ENCODE measurements at places on chromosomes 5 and 9.
A peak's percentile ranks its signal among the peaks of the same experiment; 100 is the strongest.

- peak; percentile 79 for DNase-seq
These were observed 25.7 kb downstream of the RAPGEF1 start for GRCh38 chr9:131714161-131714646.

GRCh38 chr9:95188459-95188858 lies 129.1 kb downstream of the FANCC start:
- DNase-seq, result peak; percentile 28

GRCh38 chr5:106392766-106393165 lies 1278.0 kb downstream of the EFNA5 start:
- no peak for DNase-seq

DNA sequence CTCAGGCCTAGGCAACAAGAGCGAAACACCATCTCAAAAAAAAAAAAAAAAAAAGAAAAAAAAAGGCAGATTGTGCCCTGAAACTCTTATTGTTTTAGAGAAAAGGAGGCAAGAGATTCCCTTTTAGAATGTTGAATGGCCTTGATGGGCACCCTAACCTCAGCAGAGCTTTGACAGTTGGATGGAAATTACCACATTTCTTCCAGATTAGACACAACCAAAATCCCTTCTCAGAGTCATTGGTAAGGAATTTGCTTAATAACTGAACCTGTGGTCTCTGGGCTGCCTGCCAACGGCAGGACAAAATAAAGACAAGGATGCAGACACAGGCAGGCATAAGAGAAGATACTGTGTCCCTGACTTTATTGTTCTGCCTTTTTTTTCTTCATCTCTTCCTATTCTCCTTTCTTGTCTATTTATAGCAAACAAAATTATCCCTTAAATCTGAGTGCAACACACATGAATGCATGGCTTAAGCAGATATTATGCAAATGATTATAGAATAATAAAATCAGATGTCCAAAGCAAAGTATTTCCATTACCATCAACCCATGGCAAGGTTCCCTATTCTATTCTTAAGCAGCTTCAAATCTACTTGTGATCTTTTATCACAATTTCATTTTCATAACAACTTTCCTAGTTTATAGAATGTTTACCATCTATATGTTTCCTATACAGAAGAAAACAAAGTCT lies 37.3 kb upstream of the TRIO start:
- no peak for DNase-seq

GRCh38 chr9:19698960-19699359 lies 89.9 kb downstream of the SLC24A2 start:
- no peak for DNase-seq

- DNase-seq, result peak; percentile 83
These were observed 91.4 kb downstream of the LMX1B start for GRCh38 chr9:126704892-126705766.

- DNase-seq, result no peak
These were observed 146.4 kb upstream of the TAS2R1 start for GRCh38 chr5:9776525-9776924.

GRCh38 chr9:126625329-126626126 lies 11.8 kb downstream of the LMX1B start:
- no peak for DNase-seq

DNA sequence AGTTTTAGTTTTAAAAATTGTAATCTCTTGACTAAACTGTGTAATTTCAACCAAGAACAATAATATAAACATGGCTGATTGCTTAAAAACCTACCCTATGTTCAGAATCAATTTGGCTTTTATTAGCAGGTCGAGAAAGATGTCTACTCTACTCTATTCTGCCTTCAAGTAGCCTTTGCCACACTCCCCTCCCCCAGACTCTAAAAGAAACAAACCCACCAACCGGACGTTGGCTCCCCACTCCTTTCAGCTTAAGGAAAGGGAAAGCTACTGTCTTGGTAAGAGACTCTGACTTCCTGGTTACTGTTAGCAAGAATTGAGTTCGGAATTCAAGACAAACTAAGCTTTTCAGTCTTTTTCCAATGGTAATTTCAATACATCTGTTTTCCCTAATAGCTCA lies 46.7 kb downstream of the TNFAIP8 start:
- no peak for DNase-seq

GRCh38 chr5:167442922-167443321 lies 848.5 kb upstream of the WWC1 start:
- DNase-seq, result no peak

- DNase-seq, result peak; percentile 44
These were observed 7.0 kb downstream of the PDLIM7 start for GRCh38 chr5:177490311-177490991.

DNA sequence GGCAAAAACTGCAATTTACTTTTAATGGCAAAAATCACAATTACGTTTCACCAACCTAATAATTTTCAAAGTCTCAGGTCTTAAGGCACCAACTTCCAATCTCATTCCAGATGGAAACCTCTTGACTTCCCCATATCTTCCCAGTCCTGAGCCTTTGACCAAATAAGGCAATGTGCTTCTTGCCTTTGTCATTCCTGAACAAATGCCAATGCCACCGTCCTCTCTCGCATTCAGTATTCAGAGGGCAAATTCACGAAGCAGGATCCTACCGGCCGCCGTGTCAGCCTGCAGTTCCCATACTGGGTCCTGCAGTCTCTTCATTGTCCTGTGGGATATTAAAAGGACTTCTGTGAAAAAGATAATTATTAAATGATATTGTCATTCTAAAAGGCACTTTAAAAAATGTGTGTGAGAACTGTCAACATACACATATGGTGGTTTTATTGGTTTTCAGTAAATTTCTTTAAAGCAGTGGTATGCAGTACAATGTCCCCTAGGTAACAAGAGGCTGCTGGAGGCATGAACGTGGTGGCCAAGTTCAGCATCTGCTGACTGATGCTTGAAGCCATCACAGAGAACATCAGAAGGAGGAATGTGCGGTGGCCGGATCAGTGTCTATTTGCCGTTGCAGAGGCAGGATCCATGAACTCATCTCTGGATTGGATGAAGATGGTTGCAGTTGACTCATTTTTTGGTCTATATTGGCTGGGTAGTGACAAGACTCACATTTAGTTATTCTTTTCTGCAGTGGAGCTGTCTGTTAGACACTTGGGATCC lies 101.4 kb upstream of the IRX4 start:
- DNase-seq, result no peak

All from suppressor macrophage (primary cell).